ENCODE measurements at places on chromosomes 3 and 15.

GRCh38 chr3:31768479-31769125 lies 212.5 kb downstream of the OSBPL10 start:
- peak; percentile 13 for DNase-seq

DNA sequence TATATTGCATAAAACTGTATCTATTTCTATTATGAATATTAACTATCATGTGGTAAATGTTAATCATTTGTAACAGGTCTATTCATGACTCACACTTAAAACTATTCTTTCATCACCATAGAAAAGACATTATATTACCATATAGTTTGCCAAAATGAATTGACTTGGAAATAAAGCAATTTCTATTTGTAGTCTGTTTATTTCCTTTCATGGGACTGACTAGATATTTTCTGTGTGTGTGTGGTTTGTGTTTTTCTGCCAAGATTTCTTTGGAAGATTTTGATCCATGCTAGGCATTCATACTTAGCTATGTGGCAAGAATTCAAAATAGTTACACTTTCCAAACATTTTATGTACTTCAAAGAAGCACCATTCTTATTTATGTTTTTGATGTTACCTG lies 522.5 kb upstream of the AGTR1 start:
- DNase-seq = no peak

DNA sequence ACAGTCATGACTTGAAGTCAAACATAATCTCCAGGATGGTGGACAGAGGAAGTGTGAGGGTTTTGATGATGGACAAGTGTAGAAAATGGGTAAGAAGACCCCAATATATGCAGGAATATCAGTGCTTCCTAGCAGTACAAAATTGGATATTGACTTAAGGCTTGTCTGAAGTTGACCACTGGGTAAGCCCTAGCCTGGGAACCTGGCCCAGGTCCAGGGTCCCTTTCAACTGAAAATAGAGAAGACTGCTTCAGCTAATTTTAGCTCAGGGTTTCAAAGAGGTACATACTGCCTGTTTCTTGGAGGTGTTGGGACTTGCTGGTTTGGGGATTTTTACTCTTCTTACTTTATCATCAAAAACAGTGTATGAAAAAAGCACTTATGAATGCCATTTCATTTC lies 4.7 kb downstream of the NR1D2 start:
- no peak for DNase-seq

DNA sequence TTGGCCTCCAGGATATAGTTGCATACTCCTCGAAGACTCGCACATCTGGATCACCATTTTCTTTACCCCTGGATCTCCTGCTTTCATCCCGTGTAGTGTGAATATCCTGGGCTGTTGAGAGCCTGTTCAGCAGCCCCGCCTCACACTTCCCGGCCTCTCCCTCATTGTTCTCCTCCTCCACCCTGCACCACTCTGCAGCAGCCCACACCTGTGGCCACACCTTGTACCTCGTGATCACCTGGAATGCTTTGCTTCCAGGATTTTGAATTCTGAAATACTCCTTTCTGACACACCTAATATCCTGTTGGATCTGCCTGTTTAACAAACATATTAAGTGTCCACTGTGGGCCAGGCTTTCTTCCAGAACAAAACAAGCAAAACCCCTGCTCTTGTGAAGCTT lies 14.4 kb downstream of the ABHD17C start:
- peak; percentile 35 for DNase-seq

DNA sequence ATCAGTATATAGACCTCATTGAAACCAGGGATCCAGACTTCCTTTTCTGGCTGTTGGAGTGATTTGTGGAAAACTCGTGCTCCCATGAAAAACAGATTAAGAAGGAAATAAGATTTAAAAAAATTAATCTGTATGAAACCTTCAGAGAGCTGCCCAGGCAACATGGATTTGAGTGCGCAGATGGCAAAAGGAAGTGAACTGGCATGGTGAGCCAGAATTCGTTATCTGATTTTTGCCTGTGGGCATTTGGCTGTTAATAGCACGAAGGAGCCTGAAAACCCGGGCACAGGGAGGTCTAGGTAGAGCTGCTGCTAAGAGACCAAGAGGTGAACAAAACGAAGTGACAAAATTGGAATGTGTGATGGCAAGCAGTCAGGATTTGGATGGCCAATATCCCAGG lies 19.1 kb upstream of the SPINK8 start:
- no peak for DNase-seq

DNA sequence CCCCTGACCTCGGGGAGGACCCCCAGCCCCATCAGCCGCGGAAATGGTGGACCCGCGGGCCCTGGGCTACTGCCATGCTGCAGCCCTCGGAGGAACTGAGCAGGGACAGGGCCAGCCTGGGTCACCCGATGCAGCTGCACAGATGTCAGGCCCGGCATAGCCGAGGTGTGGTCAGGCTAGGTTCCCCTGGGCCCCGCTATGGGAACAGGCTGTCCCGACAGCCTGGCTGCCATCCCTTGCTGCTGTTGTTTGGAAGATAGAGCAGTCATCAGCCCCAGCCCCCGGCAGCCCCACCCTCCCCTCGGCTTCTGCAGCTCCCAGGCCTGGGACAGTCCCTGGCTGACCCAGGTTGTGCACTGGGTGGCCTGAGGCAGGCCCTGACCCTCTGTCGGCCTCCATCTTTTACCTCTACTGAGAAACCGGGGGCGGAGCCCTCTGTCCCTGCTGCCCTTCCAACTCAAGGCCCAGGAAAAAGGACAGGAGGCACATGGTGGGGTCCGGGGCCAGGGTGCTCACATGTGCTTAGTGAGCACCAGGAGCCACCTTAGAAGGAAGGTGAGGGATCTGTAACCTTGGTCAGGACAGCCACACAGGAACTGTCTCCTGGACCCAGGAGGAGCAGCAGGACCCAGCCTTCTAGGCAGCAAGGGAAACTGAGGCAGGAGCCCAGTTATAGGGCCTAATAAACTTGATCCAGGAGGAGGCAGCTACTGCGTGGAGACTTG lies 31.5 kb upstream of the FBLN2 start:
- no peak for DNase-seq

GRCh38 chr3:60175680-60176079 lies 1075.6 kb downstream of the FHIT start:
- no peak for DNase-seq

DNA sequence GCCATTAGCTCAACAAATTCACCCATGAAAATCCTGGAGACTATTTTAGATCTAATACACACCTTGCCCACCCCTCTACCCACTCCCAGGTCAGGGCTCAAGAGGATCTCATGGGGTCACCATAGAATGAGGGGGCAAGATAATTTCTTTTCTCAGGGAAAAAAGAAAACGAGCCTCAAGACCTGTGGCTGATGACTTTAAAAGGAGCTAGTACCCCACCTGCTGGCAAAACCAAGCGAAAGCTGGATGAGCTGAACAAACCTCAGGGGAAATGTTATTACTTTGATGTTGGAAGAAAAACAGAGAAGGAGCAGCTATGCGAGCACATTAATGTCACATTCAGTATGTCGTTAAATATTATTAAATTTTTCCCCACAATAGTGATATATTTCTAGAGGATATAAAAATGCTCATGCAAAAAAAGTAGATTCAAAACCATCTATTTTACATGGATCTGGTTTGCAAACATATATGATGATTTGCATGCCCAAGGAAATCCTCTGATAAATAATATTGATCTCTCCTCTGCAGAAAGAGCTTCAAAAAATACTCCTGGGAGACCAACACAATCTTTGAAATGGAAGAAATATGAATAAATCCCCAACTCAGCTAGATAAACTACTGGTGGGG lies 37.7 kb downstream of the PLD1 start:
- DNase-seq = peak; percentile 71

DNA sequence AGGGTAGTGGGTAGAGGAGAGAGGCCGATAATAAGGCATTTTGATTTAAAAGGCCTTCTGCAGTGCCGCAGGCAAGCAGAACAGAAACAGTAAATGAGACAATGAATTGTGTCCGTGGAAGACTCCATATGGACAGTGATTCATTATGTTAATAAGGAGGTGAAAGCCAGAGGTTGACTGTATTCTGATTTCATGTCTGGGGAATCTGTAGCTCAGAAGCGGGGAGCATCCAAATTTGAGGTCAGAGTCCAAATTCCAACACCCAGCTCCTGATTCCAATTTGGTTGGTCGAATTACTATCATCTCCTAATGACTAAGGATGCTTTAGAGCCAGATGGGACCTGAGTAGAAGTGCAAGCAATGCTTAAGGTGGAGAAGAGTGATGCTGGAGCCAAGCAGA lies 1.0 kb upstream of the TBC1D21 start:
- no peak for DNase-seq

GRCh38 chr3:54541369-54541768 lies 386.5 kb downstream of the LRTM1 start:
- DNase-seq = no peak

GRCh38 chr15:99059010-99059981 lies 45.6 kb upstream of the SYNM start:
- DNase-seq = peak; percentile 19
